ENCODE measurements at places on chromosomes 16 and 17.
A peak's percentile ranks its signal among the peaks of the same experiment; 100 is the strongest.

DNA sequence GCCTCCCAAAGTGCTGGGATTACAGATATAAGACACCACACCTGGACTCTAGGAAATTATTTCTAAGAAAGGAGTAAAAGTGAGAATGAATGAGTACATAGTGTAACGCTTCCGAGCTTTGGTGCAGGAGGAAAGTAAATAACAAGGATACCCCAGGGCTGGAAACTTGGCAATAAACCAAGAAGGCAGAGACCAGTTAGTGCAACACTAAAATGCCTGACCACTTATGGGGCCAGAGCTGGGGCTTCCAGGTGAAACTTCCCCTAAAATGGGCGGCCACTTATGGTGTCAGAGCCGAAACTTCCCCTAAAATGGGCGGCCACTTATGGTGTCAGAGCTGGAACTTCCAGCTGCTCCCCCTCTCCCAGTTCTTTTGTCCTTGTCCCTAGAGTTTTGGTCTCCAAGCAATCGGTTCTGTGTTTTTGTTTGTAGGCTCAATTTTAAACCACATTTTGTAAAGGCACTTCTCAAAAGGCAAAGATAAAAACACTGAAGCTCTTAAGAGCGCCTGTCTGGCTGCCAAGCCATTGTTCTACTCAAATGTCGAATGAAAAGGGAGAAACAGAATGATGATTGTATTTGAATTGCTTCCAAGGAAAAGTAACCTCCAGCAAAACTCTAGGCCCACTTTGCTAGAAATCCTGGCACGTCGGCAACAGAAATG is 63.9 kb downstream of the NXN start:
- no peak for DNase-seq

- DNase-seq: no peak
These were observed 206.8 kb downstream of the CA10 start for GRCh38 chr17:51951741-51952140.

GRCh38 chr17:49483599-49484509 is 11.2 kb upstream of the NGFR start:
- no peak for DNase-seq

DNA sequence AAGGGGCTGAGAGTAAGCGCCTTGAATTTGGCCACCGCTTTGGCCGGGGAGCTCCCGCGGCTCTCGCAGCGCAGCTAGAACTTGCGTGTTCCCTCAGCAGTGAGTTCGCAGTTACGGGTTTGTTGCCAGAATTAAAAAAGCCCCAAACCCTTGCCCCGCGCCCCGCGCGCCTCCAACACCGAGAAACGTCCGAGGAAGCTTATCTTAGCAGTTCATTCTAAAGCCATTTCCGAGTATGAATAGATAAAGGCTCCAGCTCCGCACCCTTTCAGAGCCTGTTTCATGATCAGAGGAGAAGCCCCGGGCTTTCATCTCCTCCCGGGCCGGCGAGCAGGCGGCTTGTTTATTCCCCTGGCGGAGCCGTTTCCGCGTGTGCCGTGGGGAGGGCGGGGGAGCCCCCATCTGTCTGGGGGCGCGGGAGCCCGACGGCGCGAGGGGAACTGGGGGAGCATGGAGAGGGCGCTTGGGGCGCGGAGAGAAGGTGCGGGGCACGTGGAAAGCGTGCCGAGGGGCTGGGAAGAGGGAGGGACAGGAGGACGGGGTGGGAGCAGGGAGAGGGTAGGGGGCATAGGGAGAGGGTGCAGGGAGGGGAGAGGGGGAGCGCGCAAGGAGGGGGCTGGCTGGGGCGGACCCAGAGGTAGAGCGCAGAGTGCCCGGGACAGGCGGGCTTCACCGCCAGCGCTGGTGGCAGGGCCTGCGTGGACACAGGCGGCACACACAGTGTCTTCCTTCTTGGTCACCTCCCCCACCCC is 9.9 kb downstream of the TBX4 start:
- DNase-seq: no peak

DNA sequence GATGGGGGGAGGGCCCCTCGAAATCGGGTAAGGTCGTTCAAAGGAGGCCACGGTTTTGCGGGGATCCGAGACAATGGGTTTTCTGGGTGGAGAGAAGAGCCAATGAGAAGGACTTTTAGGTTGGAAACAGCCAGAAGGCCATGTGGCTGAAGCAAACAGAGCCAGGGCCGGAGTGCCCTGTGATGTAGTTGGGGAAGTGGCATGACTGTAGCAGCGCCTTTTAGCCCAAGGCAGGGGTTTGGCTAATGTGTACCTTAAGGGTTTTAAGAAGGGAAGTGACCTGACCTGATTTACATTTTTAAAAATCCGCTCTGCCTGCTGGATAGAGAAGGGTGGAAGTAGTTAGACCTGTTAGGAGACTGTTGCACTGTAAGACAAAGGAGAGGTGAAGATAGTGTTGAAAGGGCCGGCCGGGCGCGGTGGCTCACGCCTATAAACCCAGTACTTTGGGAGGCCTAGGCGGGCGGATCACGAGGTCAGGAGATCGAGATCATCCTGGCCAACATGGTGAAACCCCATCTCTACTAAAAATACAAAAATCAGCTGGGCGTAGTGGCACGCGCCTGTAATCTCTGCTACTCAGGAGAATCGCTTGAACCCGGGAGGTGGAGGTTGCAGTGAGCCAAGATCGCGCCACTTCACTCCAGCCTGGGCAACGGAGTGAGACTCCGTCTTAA is 1.0 kb downstream of the LYRM1 start:
- DNase-seq: peak; percentile 9
